ENCODE measurements at places on chromosomes 3 and 15. TPM values are rescaled to one million over a fixed set of nuclear protein-coding genes. Genes with fewer than 3 reads are reported as not detected.

MAP3K13 gene
- total RNA-seq = 5.0 TPM

SERF2 gene
- 1,023 TPM for total RNA-seq

THAP10 gene
- 1.7 TPM for total RNA-seq

UCN2 gene
- not detected for total RNA-seq

PIGZ gene
- 4.5 TPM for total RNA-seq

CFAP92 gene
- total RNA-seq = 0.15 TPM

SLC51B gene
- total RNA-seq = not detected

HIGD2B gene
- total RNA-seq = not detected

SCAANT1 gene
- total RNA-seq = not detected

ABCF3 gene
- 60.3 TPM for total RNA-seq

BNC1 gene
- 0.11 TPM for total RNA-seq

SHC4 gene
- 0.14 TPM for total RNA-seq

ANKRD63 gene
- not detected for total RNA-seq

AP3B2 gene
- total RNA-seq = 0.13 TPM

RAD54L2 gene
- 12.4 TPM for total RNA-seq

FBN1 gene
- total RNA-seq = 16.4 TPM

TASOR gene
- total RNA-seq = 12.2 TPM

SMCO1 gene
- 16.9 TPM for total RNA-seq

ZNF385D gene
- 1.7 TPM for total RNA-seq

PLA2G4B gene
- 1.3 TPM for total RNA-seq

DBR1 gene
- 4.7 TPM for total RNA-seq

EPHA3 gene
- total RNA-seq = 0.71 TPM

CX3CR1 gene
- total RNA-seq = 0.68 TPM

PDZRN3 gene
- 13.2 TPM for total RNA-seq

SMAD6 gene
- total RNA-seq = 1.3 TPM

ITPKA gene
- total RNA-seq = not detected

SLC24A5 gene
- not detected for total RNA-seq

SNAP23 gene
- total RNA-seq = 27.4 TPM

FES gene
- total RNA-seq = 6.7 TPM

CPLX3 gene
- not detected for total RNA-seq

BFSP2 gene
- total RNA-seq = not detected

TNFSF10 gene
- total RNA-seq = 10.0 TPM

ALDH1L1 gene
- total RNA-seq = 72.6 TPM

LIPH gene
- not detected for total RNA-seq

TMCO5A gene
- total RNA-seq = not detected

CCR1 gene
- 4.0 TPM for total RNA-seq

CCDC9B gene
- 161 TPM for total RNA-seq

FSIP1 gene
- total RNA-seq = 0.68 TPM

TMC3 gene
- total RNA-seq = not detected

LRTM1 gene
- 3.1 TPM for total RNA-seq

Measured in psoas muscle (tissue), 8 donors.